ENCODE measurements at places on chromosomes 7 and 10.
A peak's percentile ranks its signal among the peaks of the same experiment; 100 is the strongest.

GRCh38 chr7:82154728-82155127 is 288.8 kb downstream of the CACNA2D1 start:
- no peak for DNase-seq

GRCh38 chr7:101733713-101734475 is 83.5 kb upstream of the CUX1 start:
- DNase-seq, result no peak

DNA sequence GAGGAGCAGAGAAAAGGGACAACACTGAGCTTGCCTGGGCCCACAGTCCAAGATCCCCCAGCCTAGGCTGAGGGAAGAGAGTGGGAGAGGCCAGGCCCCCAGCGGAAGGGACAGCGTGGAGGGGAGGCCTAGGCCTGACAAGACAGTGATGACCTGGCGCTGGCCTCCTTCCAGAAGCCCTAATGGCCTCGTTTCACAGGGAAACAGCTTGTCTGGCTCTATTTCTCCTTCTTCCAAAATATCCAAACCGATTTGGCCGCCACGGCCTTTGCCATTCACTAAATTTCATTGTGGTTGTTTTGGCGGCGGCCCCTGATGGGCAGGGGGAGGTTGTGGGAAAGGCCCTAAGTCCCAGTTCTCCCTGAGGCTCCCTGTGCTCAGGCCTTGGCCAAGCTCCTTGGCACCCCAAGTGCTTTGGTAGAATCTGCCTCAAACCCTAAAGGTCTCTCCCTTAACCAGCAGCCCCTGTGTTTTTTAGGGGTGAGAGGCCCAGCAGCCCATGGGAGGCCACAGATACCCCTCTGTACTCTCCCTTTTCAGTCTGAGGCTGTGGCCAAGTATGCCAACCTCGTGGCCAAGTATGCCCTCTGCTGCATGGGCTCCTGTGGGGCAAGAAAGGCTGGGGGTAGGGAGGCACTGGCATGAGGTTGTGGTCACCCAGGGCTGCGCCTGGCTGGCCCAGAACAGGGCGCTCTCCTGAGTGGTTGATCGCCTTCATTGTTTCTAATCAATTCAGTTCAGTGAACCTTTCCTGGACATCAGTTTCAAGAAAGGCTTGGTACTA is 37.3 kb downstream of the PAX2 start:
- no peak for DNase-seq

- no peak for DNase-seq
Measured at GRCh38 chr7:1197997-1198625, 34.6 kb upstream of the UNCX start.

GRCh38 chr7:100543586-100543985 is 4.6 kb downstream of the AGFG2 start:
- DNase-seq, result no peak

DNA sequence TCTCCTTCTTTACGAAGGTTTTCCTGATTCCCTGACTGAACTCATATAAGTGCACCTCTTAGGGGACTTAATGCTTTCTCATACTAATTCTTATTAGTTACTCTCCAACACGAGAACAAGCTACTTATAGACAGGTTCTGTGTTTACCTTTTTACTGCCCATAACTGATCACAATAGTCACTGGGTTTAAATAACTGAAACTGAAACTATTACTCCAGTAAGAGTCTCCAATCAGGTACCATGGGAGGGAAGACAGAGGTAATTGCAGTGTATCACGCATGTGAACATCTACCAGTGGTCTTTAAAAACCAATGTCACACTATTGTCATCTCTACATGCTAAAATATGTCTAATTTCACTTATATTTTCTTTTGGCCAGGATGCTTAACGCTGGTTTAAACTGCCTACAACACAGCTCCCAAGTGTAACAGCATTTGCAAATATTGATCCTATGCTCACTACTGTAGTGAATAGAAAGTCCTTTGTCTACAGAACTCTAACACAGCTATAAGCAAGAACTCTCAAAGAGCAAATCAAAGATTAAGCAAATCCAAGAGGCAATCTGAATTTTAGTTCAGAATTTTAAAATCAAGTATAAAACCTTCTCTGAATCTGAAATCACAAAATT is 3.6 kb downstream of the GDI2 start:
- no peak for DNase-seq

- DNase-seq, result no peak
Measured at GRCh38 chr10:22657566-22658225, 56.7 kb downstream of the PIP4K2A start.

DNA sequence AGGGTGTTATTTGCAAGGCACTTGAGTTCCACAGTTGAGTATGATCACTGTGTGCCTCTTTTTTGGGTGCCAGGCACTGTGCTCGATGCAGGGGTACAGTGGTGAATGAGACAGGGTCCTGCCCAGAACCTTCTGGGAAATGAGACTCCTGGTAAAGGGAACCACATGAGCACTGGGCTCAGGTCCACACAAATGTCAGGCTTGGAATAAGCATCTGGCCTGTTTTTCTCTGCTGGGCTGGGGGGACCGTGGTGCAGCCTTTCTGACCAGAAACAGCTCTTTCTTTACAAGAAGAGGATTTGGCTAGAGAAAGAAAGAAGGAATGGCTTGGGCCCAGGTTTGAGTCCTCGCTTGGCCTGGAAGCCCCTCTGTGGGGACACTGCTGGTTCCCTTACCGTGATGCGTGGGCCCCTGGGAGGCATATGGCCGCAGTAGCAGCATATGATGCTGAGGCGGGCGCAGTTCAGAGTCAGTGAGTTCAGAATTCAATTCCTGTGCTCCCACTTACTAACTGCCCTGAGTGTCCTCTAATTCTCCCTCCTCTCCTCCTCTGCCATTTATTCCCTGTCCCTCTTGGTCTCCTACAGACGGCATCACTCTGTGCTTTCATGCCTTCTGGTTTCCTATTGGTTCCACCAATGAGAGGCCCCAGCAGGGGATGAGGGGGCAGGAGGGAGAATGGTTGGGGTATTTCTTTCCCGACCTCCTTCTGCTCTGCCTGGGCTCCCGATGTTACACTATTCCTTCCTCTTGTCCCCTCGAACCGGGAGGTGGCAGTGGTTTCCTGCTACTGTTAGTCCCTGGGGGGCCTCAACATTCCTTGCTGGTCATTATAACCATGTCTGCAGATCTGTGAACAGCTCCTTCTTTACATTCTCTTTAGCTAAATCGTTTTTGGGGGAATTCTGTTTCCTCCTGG is 9.6 kb upstream of the KCP start:
- DNase-seq, result no peak

GRCh38 chr7:12729112-12729511 is 41.7 kb downstream of the ARL4A start:
- DNase-seq, result peak; percentile 60

DNA sequence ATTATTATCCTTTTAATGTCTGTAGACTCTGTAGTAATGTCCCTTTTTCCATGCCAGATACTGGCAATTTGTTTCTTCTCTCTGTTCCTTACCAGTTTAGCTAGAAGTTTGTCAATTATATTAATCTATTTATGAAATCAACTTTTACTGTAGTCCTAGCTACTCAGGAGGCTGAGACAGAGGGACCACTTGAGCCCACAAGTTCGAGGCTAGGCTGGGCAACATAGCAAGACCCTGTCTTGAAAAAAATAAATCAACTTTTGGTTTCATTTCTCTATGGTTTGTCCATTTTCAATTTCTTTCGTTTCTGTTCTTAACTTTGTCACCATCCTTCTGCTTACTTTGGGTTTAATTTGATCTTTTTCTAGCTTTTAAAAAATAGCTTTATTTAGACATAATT is 42.5 kb upstream of the PLA2G12B start:
- DNase-seq, result no peak

DNA sequence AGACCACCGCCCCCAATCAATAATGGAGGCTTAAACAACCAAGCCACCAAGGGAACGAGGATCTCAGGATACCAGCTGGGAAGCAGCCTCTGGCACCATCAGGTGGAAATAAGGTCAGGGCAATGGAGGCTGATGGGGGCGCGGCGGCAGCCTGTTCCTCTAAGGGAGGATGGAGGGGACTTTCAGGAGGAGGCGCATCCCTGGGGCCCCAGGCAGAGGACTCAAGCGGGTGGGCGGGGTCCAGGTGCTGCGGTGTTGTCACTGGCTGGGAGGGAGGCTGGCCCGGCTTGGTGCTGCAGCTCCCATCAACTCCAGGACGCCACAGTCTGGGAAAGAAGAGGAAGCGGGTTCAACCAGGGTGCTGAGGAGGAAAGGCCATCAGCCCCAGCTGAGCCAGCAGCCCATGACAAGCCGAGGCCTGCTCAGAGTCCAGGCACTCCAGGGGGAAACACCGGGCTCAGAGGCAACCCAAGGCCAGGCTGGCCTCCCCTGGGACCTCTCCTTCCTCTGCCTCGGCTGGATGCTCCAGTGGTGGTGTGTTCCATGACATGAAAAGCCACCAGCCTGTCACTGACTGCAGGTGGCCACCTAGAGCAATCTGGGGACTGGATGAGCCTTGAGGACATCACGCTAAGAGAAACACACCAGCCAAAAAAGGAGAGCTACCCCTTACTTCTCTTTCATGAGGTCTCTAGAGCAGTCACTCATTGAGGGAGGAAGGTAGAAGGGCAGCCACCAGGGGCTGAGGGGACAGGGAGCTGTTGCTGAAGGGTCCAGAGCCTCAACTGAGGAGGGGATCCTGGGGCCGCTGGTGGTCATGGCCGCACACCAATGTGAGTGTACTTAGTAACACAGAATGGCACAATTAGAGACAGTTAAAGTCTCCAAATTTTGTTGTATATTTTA is 4.6 kb downstream of the GIGYF1 start:
- DNase-seq, result peak; percentile 39

- DNase-seq, result no peak
Measured at GRCh38 chr7:137151041-137151689, 192.4 kb downstream of the PTN start.

- no peak for DNase-seq
Measured at GRCh38 chr7:141276031-141276430, 202.2 kb downstream of the TMEM178B start.

DNA sequence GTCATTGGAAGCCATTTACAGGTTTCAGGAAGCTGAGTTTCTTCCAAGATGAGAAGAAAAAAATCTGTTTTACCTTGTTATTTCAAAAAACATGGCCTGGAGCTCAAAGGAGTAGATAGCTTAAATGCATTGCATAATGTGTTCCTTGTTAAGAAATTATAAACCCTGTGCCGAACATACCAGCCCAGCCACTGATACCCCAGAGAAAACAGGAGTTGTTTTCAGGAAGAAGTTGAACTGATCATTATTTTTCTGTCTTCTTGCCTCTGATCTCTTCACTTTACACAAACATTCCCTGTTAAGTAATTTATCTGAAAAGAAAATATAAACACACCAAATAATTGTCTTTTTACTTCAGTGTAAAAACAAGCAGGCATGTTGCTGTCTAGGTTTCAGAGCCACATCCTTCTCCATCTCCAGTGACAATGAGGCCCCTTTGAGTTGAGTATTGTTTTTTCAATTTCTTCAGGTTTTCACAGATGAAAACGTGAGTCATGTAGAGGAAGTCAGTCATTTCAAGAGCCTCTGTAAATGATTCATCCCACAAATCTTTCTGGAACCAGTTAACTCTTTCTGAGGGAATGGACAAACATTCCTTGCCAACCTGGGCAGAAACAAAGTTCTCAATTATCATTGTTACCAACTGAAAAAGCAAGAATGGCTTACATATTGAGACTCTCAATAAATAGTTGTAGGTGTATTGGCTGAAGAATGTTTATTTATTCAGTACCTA is 244.2 kb downstream of the IPMK start:
- peak; percentile 91 for DNase-seq

DNA sequence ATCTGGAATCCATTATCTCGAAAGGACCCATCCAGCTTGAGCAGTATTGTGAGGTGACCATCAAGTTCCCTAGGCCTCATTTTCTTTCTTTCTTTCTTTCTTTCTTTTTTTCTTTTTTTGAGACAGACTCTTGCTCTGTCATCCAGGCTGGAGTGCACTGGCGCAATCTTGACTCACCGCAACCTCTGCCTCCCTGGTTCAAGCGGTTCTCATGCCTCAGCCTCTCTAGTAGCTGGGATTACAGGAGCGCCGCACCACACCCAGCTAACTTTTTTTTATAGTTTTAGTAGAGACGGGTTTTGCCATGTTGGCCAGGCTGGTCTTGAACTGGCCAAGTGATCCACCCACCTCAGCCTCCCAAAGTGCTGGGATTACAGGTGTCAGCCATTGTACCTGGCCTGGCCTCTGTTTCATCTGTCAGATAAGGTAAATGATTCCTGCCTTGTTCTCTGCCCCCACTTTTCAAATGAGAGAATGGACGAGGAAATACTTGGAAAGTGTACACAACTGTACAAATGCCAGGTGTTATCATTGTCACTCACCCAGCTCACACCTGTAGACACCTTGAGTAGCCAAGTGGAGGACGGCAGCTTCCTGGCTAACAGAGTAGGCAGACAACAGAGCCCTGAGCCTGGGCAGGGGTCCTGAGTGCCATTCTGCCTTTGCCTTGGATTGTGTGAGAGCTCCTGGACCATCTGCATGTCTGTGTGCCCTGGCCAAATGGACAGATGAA is 54.1 kb downstream of the HK1 start:
- DNase-seq, result no peak

DNA sequence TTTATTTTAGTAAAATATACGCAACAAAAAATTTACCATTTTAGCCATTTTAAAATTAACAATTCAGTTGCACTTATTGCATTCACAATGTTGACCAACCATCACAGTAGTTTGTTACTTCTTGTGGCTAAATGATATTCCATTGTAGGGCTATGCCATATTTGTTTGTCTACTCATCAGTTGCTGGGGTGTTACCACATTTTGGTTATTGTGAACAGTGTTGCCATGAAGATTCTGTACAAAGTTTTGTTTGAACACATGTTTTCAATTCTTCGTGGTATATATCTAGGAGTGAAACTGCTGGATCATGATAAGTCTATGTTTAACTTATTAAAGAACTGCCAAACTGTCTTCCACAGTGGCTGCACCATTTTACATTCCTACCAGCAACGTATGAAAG is 46.3 kb upstream of the ZNF365 start:
- no peak for DNase-seq

- DNase-seq, result no peak
Measured at GRCh38 chr7:34177476-34177875, 272.1 kb downstream of the BMPER start.

GRCh38 chr10:86712317-86712707 is 44.0 kb downstream of the LDB3 start:
- DNase-seq, result no peak

DNA sequence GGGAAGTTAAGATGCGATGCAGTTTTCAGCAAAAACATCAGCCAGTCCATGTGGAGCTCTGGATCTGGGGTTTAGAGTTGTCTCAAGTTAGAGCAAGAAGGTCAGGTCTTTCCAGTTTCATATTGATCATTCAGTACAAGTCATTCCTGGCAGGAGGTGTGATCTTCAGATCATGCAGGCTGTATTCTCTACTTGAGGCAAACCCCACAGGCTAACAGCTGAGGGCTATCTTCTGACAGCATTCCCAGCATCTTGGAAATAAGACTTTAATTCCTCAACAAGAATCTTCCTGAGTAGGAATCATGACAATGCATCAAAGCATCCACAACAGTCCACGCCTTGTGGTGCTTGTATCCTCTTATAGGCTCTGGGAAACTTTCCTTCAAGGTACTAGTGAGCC is 94.9 kb upstream of the ZNF438 start:
- no peak for DNase-seq

- DNase-seq, result no peak
Measured at GRCh38 chr7:47837826-47838225, 110.4 kb downstream of the PKD1L1 start.
